ENCODE measurements at places on chromosomes 13 and 19.

- no peak for DNase-seq
Observed at GRCh38 chr13:30435911-30436451, 13.7 kb downstream of the UBE2L5 start.

- no peak for DNase-seq
Observed at GRCh38 chr13:77398825-77399620, 72.1 kb upstream of the MYCBP2 start.

GRCh38 chr13:47033216-47033615 lies 136.4 kb upstream of the HTR2A start:
- DNase-seq: no peak

DNA sequence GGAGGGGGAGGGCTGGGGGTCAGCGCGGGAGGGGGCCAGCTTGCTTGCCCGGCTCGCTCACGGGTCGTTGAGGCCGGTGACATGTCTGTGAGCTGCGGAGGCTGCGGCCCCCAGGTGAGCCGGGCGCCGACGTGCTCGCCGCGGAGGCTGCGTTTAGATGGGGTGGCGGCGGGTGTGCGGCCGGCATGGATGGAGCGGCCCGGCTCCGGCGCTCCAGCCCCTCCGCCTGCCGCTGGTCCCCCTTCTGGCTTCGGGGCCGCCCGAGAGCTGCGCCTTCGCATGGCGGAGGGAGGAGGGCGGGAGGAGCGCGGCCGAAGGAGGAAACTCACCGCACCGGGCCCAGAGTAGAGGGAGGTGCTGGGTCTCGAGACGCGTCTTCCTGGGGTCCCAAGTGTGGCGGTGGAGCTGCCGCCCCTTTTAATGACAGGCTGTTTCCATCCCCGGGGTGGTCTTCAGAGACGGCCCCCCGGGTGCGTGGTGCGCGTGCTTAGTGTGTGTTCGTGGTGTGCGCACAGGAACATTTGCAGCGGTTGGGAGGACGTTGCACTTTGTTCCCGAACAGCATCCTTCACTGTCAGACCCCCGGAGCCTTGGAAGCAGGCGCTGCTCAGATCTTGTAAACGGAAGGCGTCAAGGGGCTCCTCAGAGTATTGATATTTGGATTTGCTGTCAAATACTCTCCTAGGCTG lies at the start of gene AKAP11:
AKAP11 (plus strand) TSS at position 38 of the 689 bp plus-strand sequence. CDS start 14,197 bp downstream, outside the sequence.
- DNase-seq: peak; percentile 50

DNA sequence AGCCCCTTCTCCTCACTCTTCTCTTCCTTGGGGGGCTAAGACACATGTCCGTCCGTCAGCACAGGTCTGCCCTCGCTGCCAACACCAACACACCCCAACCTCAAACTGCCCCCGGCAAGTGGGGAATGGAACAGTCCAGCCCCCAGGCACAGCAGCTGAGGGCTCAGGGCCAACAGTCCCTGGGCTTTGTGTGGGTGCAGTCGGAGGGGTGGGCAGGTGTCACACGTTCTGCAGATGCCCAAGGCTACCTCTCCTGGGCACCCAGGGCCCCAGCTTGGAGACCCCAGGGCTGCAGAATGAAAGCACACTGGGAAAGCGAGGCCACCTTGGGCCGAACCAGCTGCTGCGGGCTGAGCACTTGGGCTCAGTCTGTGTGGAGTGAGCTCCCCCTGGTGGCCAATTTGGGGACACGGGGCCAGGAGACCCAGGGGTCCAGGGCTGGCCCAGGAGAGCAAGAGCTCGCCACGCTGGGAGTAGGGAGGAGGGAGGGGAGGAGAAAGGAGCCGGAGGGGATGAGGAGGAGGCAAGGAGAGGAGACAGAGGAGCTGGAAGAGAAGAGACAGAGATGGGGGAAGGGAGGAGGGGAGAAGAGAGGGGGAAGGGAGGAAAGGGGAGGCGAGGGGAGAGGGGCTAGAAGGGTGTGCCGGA lies 14.0 kb upstream of the ATP8B3 start:
- peak; percentile 75 for DNase-seq

GRCh38 chr19:7497292-7497691 lies 8.5 kb upstream of the PEX11G start:
- DNase-seq: no peak

DNA sequence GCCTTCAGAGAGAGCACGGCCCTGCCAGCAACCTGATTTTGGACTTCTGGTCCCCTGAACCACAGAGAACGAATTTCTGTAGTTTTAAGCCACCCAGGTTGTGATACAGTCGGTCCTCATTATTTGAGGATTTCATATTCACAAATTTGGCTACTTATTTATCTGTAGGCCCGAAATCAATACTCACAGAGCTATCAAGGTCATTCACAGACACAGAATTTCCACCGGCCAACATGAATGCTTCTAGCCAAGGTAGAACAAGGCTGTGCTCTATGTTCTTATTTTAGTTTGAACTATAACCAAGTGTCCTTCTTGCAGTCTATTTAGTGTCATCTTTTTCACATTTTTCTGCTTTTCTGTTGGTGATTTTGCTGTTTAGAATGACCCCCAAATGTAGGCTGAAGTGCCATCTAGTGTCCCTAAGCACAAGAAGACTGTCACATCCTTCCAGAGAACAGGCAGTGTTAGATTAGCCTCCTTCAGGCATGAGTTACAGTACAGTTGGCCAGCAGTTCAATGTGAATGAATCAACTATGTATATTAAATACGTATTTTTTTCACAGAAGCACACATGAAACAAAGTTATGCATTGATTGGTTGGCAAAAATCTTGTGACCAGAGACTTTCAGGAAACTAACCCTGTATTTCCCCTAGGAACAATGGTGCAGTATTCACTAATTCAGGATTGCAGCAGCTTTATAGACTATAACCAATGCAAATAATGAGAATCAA lies 63.5 kb downstream of the C13orf42 start:
- no peak for DNase-seq

GRCh38 chr13:34114581-34114980 lies 296.6 kb downstream of the RFC3 start:
- no peak for DNase-seq

- DNase-seq: no peak
Observed at GRCh38 chr13:33817513-33817900, 442 bp upstream of the RFC3 start.

DNA sequence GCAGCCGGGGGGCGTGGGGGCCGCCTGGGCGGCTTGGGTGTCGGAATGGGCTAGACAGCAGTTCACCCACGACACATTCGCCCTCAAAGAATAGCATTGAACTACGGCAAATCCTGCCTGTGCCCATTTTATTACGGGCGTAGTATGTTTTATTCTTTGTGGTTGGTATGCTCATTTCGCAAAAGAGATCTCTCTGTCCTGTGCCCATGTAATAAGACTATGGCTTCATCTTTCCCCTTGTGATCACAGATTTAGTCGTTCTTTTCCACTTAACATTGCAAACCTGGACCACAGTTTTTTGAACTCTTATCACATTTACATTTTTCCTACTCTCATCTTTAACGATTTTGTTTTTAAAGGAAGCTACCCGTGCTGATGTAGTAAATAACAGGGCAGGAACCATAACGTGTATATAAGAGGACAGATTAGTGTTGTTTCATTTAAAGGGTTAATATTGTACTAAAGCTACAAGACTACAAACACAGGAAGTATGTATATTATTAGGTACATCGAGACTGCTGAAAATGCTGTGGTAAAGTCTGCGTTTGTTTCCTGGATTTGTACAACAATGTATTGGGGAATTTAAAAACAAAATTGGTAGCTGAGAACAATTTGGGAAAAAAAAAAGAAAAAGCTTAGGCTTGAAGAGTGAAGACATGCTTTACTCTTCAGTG lies 3.2 kb upstream of the MYCBP2 start:
- no peak for DNase-seq

GRCh38 chr13:59203855-59204254 lies 959.9 kb downstream of the DIAPH3 start:
- DNase-seq: no peak

DNA sequence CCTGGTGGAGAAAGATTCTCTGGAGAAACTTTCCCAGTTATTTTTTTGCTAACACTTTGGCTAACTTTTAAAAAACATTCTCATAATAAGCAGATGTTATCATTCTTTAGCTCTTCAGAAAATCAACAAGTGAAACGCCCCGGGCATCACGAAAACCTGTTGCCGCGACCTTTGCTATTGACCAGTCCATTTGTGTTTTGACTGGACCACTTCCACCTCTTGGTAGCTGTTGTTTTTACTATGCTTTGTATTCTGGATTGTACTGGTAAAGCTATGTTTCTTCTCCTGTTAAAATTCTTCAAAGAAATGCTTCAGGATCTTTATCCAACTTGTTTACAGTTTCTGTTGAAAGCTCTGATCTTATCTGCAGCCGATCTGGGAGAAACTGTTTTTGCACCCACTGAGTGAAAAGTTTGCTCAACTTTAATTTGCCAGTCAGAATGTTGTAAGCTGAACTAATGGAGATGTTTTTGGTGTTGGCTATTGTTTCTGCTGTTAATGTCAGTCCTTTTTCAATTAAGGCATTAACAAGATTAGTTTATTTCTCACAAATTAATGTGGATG lies 23.3 kb downstream of the UFM1 start:
- DNase-seq: no peak

DNA sequence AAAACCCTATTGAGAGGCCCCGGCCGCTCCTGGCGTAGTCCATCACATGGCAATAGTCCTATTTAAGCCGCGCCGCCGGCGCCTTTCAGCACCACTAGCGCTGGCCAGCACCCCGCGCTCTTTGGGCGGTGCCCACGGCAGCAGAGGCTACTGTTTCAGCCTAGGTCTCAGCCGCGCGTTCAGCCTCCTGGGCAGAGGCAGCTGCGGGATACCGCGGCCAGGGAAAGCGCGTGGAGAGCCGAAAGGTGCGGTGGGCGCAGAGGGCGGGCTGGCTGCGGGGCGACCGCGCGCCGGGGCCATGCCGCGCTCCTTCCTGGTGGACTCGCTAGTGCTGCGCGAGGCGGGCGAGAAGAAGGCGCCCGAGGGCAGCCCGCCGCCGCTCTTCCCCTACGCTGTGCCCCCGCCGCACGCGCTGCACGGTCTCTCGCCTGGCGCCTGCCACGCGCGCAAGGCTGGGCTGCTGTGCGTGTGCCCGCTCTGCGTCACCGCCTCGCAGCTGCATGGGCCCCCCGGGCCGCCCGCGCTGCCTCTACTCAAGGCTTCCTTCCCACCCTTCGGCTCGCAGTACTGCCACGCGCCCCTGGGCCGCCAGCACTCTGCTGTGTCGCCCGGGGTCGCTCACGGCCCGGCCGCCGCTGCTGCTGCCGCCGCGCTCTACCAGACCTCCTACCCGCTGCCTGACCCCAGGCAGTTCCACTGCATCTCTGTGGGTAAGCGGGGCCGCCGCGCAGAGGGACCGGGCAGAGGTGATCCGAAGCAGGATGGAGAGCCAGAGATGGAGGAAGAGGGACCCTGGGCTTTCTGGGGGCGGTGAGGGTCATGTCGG lies at the start of gene GSX1:
GSX1 (plus strand) TSS at position 91 of the 826 bp plus-strand sequence; CDS start at position 299, 208 bp downstream.
- DNase-seq: peak; percentile 65

- no peak for DNase-seq
Observed at GRCh38 chr19:6067975-6068374, 42.3 kb downstream of the RFX2 start.

- DNase-seq: no peak
Observed at GRCh38 chr13:57739089-57739488, 107.5 kb downstream of the PCDH17 start.

GRCh38 chr19:16062789-16063188 lies 13.5 kb upstream of the TPM4 start:
- DNase-seq: peak; percentile 88

- DNase-seq: peak; percentile 54
Observed at GRCh38 chr13:110676595-110677587, 29.0 kb downstream of the CARS2 start.

DNA sequence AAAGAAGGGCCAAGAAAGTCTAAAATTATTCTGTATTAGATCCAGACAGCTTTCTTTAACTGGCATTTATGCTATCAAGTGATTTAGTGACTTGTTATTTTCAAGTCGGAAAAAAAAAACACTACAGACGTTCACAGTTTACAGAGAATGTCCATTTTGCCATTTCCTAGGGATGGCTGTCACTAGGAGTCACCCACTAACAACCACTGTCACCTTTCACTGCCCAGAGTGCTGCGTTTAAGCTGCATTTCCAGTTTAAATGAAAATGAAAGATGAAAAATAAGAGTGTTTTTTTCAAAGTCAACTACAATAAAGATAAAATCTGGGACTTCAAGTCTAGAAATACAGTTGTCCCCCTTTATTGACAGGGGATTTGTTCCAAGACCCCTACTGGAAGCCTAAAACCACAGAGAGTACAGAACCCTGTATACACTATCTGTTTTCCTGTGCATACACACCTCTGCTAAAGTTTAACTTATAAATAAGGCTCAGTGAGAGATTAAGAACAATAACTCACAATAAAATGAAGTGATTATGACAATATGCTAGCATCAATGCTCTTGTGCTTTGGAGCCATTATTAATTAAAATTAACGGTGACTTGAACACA lies 112.5 kb downstream of the SACS start:
- no peak for DNase-seq

- DNase-seq: no peak
Observed at GRCh38 chr19:2734589-2735288, 5.1 kb downstream of the SLC39A3 start.

GRCh38 chr19:31511696-31512095 lies 162.5 kb upstream of the TSHZ3 start:
- no peak for DNase-seq

GRCh38 chr13:99227331-99227900 lies 26.8 kb downstream of the UBAC2 start:
- no peak for DNase-seq

DNA sequence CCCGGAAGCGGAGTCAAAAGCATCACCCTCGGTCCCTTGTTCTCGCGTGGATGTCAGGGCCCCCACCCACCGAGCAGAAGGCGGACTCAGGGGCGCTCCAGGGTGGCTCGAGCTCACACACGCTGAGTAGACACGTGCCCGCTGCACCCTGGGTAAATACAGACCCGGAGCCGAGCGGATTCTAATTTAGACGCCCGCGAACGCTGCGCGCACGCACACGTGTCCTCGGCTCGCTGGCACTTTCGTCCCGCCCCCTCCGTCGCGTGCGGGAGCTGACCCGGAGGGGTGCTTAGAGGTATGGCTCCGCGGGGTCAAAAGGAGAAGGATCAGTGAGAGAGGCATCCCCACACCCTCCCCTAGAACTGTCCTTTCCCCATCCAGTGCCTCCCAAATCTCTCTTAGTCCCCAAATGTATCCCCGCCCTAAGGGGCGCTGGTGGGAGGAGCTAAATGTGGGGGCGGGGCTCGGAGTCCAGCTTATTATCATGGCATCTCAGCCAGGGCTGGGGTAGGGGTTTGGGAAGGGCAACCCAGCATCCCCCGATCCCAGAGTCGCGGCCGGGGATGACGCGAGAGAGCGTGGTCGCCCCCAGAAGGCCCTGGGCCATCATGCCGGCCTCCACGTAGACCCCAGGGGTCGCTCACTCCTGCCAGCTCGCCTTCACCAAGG lies 451 bp upstream of the ICAM5 start:
- peak; percentile 75 for DNase-seq

DNA sequence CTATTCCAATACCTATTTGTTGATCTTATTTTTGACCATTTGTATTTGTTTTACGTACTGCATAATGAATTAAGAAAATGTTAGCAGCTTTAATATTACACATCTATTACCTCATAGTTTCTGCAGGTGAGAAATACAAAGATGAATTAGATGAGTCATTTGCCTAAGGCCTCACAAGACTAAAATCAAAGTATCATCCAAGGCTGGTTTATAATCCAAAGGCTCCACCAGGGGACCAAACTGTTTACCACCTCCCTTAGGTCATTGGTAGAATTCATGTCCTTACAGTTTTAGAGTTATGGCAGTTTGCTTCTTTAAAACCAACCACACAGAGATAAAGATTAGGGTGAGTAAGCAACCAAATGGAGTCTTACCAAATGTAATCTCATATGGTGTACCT lies 848.1 kb downstream of the SLITRK6 start:
- no peak for DNase-seq

GRCh38 chr19:28862238-28862637 lies 350.7 kb downstream of the UQCRFS1 start:
- no peak for DNase-seq
